ENCODE measurements at places on chromosomes 16 and 17. TPM values are rescaled to one million over a fixed set of nuclear protein-coding genes. Genes with fewer than 3 reads are reported as not detected.

DNA sequence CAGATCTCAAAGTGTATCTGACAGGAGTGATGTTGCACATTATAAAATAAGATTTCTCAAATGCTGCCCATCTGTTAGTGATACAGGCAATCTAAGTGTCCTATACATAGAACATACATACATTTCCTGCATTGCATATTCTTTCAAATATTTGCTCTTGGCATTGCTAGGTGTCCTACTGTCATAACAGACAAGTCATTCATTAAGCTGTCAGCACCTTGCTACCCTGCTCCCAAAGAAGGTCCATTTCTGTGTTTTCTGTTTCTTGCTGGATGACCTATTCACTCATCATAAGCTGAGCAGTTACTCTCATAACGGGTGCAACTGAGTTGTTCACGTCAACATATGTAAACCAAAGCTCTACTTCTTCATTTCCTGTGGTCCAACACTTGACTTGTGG lies 719.0 kb downstream of the KCNJ2 start:
- no peak overlapping the region for H3K4me3 ChIP-seq
- H3K36me3 ChIP-seq: no peaks in the 10 kb centered on the region
- no peak overlapping the region for H3K27ac ChIP-seq
- H3K4me1 ChIP-seq: no peaks in the 10 kb centered on the region
- no peaks in the 10 kb centered on the region for H3K27me3 ChIP-seq

DNA sequence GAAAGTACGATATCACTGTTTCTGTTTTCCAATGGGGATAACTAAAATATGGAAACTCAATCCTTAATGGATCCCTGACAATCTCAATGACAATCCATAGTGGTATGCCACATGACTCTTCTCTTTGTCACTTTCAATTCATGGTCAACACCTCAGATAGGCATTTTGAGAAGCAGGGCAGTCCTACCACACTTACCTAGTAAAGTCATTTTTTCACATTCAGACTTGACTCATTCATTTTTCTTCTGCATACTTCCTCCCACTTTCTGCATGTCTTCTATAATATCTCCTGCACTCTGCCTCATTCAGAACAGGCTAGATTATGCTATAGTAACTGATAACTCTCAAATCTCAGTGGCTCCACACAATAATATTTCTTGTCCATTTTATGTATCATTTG lies 117.5 kb downstream of the FTO start:
- H3K27me3 ChIP-seq: no peaks in the 10 kb centered on the region
- no peak overlapping the region for H3K27ac ChIP-seq
- H3K4me1 ChIP-seq: no peaks in the 10 kb centered on the region
- DNase-seq: no peak

DNA sequence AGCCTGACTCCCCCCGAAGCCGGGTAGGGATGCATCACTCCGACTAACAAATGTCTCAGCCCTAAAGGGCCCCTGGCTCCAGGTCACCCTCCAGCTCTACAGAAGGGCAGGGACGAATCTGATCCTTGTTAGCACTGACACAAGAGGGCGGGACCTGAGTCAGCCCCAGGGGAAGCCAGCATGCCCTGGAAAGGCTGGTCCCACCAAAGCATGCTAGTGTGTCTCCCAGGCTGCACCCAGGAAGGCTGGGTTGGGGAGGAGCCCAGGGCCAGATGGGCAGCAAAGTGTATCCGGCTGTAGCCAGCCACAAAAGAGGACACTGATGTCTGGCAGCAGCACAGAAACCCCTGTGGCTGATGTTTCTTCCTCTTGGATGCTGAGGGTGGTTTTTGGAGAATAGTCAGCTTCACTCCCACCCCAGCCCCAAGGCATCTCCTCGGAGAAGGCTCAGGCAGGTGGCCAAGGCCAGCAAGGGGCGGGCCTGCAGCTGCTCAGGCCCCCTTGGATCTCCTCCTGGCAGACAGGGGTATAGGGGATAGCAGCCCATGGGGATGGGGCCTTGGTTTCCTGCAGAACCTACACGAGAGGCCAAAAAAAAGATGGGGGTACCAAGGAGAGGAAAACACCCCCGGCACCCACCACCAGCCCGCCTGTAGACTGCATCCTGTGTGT lies 11.0 kb downstream of the NATD1 start:
- no peak overlapping the region for H3K27ac ChIP-seq
- DNase-seq: no peak
- H3K4me3 ChIP-seq: no peak overlapping the region
- H3K4me1 ChIP-seq: no peaks in the 10 kb centered on the region
- H3K36me3 ChIP-seq: no peaks in the 10 kb centered on the region

- peaks cover 16% of the 10 kb centered on the region for H3K4me1 ChIP-seq
- peak overlapping the region; percentile 53 for H3K27ac ChIP-seq
- H3K36me3 ChIP-seq: peaks cover 92% of the 10 kb centered on the region
Observed at GRCh38 chr16:84764970-84765369, 54.8 kb upstream of the CRISPLD2 start.

- no peak for DNase-seq
- H3K27ac ChIP-seq: no peak overlapping the region
- peaks cover 9% of the 10 kb centered on the region for H3K27me3 ChIP-seq
- no peak overlapping the region for H3K4me3 ChIP-seq
- no peaks in the 10 kb centered on the region for H3K36me3 ChIP-seq
Observed at GRCh38 chr16:24232936-24233335, 23.2 kb upstream of the CACNG3 start.

DNA sequence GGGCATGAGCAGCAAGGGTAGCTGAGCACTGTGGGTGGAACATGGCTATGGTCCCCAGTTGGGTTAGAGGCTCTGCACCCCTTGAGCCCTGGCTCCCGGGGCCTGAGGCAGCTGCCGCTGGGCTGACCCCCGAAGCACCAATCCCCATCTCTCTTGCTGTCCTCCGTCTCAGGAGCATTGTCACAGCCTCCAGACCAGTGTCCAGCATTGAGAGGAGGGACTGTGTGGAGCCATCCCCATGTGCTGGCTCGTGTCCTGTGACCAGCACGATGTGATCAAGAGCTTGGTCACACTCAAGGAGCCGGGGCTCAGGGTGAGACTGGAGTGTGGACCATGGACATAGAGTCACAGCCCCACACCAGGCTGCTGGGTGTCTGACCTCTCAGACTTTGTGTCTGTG lies 2.9 kb downstream of the SMTNL2 start:
- no peak for DNase-seq
- no peak overlapping the region for H3K4me3 ChIP-seq
- no peak overlapping the region for H3K27ac ChIP-seq

DNA sequence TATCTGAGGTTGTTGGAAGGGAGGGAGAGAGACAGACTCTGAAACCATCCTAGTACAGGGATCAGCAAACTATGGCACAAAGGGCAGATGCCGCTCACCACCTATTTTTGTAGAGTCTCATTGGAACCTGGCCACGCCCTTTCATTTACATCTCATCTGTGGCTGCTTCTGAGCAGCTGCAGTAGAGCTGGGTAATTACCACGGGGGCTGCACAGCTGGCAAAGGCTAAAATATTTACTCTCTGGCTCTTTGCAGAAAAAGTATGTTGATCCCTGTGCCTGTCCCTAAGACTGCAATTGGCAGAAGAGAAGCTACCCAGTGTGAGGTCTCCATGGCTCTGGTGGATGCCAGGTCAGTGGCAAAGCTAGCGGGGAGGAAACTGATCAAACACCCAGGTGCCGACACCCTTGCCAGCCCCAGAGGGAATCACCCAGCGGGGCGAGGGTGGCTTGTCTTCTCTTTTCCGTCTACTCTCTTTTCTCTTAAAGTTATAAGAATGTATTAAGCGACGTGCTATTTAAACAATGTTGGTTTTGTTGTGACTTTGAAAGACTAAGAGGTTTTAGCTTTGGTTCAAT lies 14.0 kb downstream of the CEP295NL start:
- peak overlapping the region; percentile 95 for H3K27ac ChIP-seq
- H3K4me1 ChIP-seq: peaks cover 10% of the 10 kb centered on the region
- H3K36me3 ChIP-seq: no peaks in the 10 kb centered on the region
- no peaks in the 10 kb centered on the region for H3K27me3 ChIP-seq
- no peak for DNase-seq

- no peak overlapping the region for H3K4me3 ChIP-seq
- no peaks in the 10 kb centered on the region for H3K4me1 ChIP-seq
- peaks cover 46% of the 10 kb centered on the region for H3K27me3 ChIP-seq
- H3K27ac ChIP-seq: no peak overlapping the region
- DNase-seq: no peak
Observed at GRCh38 chr17:77034677-77035424, 105.9 kb upstream of the SEC14L1 start.

- no peak for DNase-seq
- H3K27me3 ChIP-seq: no peaks in the 10 kb centered on the region
- no peak overlapping the region for H3K27ac ChIP-seq
- H3K4me1 ChIP-seq: no peaks in the 10 kb centered on the region
- H3K4me3 ChIP-seq: no peak overlapping the region
- no peaks in the 10 kb centered on the region for H3K36me3 ChIP-seq
Observed at GRCh38 chr17:69460963-69461922, 46.7 kb downstream of the MAP2K6 start.

- peaks cover 52% of the 10 kb centered on the region for H3K4me1 ChIP-seq
- no peak for DNase-seq
- no peak overlapping the region for H3K4me3 ChIP-seq
Observed at GRCh38 chr16:27258241-27258734, 10.3 kb downstream of the NSMCE1 start.

DNA sequence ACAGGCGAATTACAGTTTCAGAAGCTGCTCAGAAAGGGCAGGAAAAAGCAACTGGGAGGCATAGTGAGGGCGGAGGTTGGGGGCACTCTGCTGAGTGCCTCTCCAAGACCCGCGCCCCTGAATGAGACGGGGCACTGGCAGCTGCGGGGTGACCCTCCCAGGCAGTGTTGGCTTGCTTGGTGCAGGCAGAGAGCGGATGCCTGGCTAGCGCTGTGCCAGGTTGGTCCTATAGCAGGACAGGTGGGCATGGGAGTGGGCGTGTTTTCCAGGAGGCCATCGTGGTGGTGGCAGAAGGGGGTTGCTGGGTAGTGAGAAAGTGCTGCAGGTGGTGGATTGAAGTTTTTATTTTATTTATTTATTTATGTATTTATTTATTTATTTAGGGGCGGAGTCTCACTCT lies 16.0 kb upstream of the SBK1 start:
- peaks cover 6% of the 10 kb centered on the region for H3K4me1 ChIP-seq
- peaks cover 60% of the 10 kb centered on the region for H3K27me3 ChIP-seq
- no peaks in the 10 kb centered on the region for H3K36me3 ChIP-seq
- H3K27ac ChIP-seq: no peak overlapping the region
- no peak overlapping the region for H3K4me3 ChIP-seq

DNA sequence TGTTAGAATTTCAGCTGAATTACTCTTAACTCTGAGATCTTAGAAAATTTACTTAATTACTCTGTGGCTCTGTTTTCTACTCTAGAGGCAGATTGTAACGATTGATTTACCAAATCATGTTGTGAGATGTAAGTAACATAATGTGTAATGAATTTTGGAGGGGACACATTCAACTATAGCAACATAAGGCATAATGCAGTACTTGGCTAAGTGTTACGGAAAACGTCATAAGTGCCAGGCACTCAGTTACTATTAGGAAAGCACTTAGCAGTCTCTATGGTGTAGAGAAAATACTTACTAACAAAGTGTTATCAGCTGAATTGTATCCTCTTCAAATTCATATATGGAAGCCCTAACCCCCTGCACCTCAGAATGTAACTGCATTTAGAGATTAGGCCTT lies 40.6 kb upstream of the CDH8 start:
- no peaks in the 10 kb centered on the region for H3K36me3 ChIP-seq
- no peaks in the 10 kb centered on the region for H3K27me3 ChIP-seq
- no peak for DNase-seq
- no peaks in the 10 kb centered on the region for H3K4me1 ChIP-seq
- no peak overlapping the region for H3K4me3 ChIP-seq
- H3K27ac ChIP-seq: no peak overlapping the region

DNA sequence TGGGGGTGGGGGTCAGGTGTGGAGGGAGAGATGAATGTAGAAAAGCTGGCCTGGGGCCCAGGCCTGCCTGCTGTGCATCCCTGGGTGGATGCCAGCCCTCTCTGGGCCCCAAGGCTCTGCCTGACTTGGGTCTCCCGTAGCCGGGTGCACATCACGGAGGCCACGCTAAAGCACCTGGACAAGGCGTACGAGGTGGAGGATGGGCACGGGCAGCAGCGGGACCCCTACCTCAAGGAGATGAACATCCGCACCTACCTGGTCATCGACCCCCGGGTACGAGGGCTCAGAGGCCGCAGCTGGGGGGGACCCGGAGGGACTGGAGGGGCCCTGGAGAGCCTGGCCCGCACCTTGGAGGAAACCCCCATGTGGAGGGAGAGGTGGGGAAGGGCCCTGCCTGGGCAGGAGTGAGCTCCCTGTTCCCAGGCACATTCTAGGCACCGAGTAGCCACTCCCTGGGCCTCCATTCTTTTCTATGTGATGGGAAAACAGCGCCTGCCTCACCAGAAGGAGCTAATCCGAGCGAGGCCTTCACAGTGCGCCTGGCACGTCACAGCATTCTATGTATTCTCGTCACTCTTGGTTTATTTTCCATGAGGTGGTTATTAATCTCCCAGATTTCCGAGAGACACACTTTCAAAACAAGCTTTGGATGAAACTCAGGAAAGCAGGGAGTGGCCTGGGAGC lies 34.7 kb downstream of the ADCY7 start:
- peak overlapping the region; percentile 13 for H3K27ac ChIP-seq
- peak; percentile 32 for DNase-seq
- H3K4me3 ChIP-seq: no peak overlapping the region
- H3K4me1 ChIP-seq: peaks cover 21% of the 10 kb centered on the region
- H3K27me3 ChIP-seq: no peaks in the 10 kb centered on the region

The OR1A1 gene
- total RNA-seq: not detected

The TBC1D3I gene
- total RNA-seq: 0.58 TPM

The DNAI2 gene
- total RNA-seq: not detected

The FBXW10 gene
- total RNA-seq: 0.55 TPM

The GOSR1 gene
- 44.3 TPM for total RNA-seq

Measured in left lung (tissue), 14 donors.